ENCODE measurements at places on chromosomes 2 and 18. TPM values are rescaled to one million over a fixed set of nuclear protein-coding genes. Genes with fewer than 3 reads are reported as not detected.

Gene TBR1
- under 0.01 TPM for total RNA-seq

DNA sequence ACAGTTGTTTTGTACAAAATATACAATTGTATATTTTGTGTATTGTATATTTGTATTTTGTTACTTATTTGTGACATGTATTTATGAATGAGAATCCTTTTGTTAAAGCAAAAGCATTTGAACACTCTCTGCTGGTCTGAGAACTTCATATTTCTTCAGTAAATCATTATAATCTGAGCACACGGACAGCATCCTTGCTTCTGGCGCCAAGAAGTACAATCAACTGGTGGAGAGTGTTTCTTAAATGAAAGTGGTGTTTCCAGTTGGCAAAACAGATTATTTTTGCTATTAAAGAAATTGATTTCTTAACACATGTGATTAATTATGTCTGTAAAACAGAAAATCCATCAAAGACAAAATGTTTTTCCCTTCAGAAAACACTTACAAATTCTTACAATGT is 95.1 kb upstream of the COPS8 start:
- DNase-seq: no peak

Gene TOGARAM2
- total RNA-seq: 0.43 TPM

- no peak for DNase-seq
Measured at GRCh38 chr2:218344755-218345417, 11.8 kb upstream of the CATIP start.

Gene WDR33
- 35.4 TPM for total RNA-seq

DNA sequence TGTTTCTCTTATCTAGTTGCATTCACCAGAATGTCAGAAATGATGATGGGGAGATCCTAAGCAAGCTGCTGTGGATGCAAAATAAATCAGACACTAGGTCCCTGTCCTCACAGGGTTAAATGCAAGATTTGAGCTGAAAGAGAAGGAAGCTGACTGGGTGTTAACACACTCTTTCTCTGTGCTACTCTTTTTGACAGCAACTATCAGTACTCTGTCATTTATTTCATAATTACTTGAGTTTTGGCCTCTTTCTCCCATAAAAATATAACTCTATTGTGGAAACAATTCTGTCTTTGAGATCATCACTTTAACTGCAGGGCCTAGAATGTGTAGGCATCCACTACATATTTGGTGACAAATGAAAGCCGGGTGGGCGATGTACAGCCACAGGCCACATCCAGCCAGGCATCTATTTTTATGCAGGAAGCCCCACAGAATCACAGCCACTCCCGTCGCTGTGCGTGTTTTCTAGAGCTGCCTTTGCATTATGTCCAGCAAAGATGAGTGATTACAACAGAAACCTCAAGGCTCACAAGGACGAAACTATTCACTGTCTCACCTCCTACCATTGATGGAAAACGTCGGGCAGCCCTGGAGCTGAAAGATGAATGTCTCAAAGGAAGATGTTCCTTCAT is 849.0 kb downstream of the RNF144A start:
- no peak for DNase-seq

DNA sequence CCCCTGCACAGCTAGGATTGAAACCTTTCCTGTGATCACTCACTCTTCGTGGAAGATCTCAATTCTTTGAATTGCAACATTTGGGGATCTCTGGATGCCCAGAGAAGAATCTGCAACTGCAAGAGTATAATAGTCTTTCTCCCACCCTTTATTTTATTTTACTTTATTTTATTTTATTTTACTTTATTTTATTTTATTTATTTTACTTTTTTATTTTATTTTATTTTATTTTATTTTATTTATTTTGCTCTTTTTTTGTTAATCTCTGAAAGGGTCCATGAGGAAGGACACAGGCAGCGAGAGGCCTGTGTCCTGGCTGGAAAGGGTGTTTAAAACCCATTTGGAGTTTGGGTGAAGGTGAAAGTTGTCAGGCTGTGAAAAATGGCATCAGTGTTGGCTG is 181.4 kb downstream of the TMEM182 start:
- no peak for DNase-seq

Gene CACNB4
- 0.43 TPM for total RNA-seq

- DNase-seq: no peak
Measured at GRCh38 chr2:236777408-236777807, 207.8 kb downstream of the ACKR3 start.

Gene GNAL
- total RNA-seq: under 0.01 TPM
